ENCODE measurements at places on chromosomes 4 and X.

- H3K4me1 ChIP-seq, result no peaks in the 10 kb centered on the region
- no peaks in the 10 kb centered on the region for H3K36me3 ChIP-seq
Observed at GRCh38 chr4:10690185-10690907, 5.8 kb upstream of the CLNK start.

GRCh38 chr4:7827566-7827965 is 112.1 kb downstream of the AFAP1 start:
- H3K4me1 ChIP-seq, result peaks cover 3% of the 10 kb centered on the region
- H3K36me3 ChIP-seq, result no peaks in the 10 kb centered on the region
- no peak for DNase-seq
- no peak overlapping the region for H3K27ac ChIP-seq
- no peak overlapping the region for H3K4me3 ChIP-seq

DNA sequence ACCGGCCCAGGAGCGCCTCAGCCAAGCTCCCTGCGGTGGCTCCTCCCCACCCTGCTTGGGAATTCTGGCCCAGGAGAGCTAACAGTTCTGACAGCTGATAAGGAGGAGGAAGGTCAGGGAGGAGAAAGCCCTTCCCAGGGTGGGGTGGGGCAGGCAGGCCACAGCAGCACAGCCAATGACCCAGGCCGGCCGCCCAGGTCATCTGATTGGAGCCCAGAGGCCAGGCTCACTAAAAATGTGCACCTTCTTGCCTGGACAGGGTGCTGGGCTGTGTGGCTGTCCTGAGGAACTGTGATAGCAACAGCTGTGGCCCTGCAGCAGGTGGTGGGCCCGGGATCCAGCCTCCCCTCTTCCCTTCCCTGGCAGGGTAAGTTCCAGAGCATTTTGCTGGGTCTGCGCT is 17.2 kb upstream of the SH3TC1 start:
- no peak overlapping the region for H3K27ac ChIP-seq
- H3K4me1 ChIP-seq, result no peaks in the 10 kb centered on the region
- no peaks in the 10 kb centered on the region for H3K27me3 ChIP-seq
- DNase-seq, result no peak

GRCh38 chr4:129232589-129233337 is 136.8 kb downstream of the C4orf33 start:
- no peaks in the 10 kb centered on the region for H3K36me3 ChIP-seq
- no peak overlapping the region for H3K4me3 ChIP-seq
- DNase-seq, result no peak
- no peak overlapping the region for H3K27ac ChIP-seq

- H3K27ac ChIP-seq, result no peak overlapping the region
- DNase-seq, result no peak
- H3K4me1 ChIP-seq, result no peaks in the 10 kb centered on the region
- H3K36me3 ChIP-seq, result no peaks in the 10 kb centered on the region
Observed at GRCh38 chr4:176526704-176527103, 206.9 kb downstream of the SPCS3 start.

DNA sequence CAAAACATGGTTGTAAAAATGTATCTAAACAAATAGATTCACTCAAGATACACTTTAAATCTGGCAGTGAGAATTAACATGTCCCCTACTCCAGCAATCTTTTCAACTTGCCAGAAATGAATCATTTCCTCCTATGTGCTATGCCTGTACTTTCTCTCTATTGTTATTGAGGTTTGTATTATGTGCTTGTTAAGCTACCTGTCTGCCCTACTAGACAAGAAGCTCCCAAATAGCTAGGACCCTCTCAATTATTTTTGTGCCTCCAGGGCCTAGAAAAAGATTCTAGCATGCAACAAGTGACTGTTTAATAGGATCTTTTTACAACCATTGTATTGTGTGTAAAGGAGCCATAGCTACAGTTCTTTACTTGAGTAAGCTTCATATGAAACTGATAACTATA is 3.5 kb upstream of the SAP30 start:
- no peak overlapping the region for H3K4me3 ChIP-seq
- no peak overlapping the region for H3K27ac ChIP-seq
- no peak for DNase-seq
- no peaks in the 10 kb centered on the region for H3K27me3 ChIP-seq

GRCh38 chr4:78937837-78938236 is 1.4 kb downstream of the PAQR3 start:
- H3K27ac ChIP-seq, result no peak overlapping the region
- H3K36me3 ChIP-seq, result no peaks in the 10 kb centered on the region
- peaks cover 13% of the 10 kb centered on the region for H3K27me3 ChIP-seq
- no peak overlapping the region for H3K4me3 ChIP-seq
- no peak for DNase-seq
- no peaks in the 10 kb centered on the region for H3K4me1 ChIP-seq

DNA sequence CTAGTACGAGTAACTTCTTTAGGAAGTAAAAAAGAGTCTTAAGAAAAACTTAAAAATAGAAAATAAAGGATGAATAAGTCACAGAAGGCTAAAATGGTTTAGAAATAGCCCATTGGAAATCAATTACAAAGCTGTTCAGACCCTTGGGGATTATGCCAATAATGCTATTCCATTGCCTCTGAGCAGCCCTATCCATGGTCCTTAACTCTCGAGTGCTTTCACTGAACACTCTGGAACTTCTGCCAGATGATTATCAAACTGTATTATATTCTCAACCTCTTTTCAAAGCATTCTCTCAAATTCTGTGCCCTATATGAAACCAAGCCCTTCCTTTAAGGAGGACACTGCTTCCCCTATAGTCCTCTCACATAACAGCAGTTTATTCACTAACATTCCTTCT is 17.0 kb downstream of the SLC9B1 start:
- no peaks in the 10 kb centered on the region for H3K36me3 ChIP-seq
- H3K27ac ChIP-seq, result no peak overlapping the region

GRCh38 chrX:140572724-140573123 is 67.9 kb upstream of the SOX3 start:
- H3K27ac ChIP-seq, result no peak overlapping the region
- no peak overlapping the region for H3K4me3 ChIP-seq
- no peaks in the 10 kb centered on the region for H3K36me3 ChIP-seq
- H3K4me1 ChIP-seq, result no peaks in the 10 kb centered on the region

GRCh38 chrX:110242371-110242770 is 75.5 kb downstream of the AMMECR1 start:
- no peak overlapping the region for H3K4me3 ChIP-seq
- no peak overlapping the region for H3K27ac ChIP-seq
- H3K27me3 ChIP-seq, result no peaks in the 10 kb centered on the region
- H3K4me1 ChIP-seq, result no peaks in the 10 kb centered on the region

GRCh38 chr4:138573246-138573645 is 331.1 kb upstream of the SLC7A11 start:
- peaks cover 5% of the 10 kb centered on the region for H3K4me1 ChIP-seq
- no peaks in the 10 kb centered on the region for H3K27me3 ChIP-seq
- no peaks in the 10 kb centered on the region for H3K36me3 ChIP-seq
- H3K27ac ChIP-seq, result no peak overlapping the region

DNA sequence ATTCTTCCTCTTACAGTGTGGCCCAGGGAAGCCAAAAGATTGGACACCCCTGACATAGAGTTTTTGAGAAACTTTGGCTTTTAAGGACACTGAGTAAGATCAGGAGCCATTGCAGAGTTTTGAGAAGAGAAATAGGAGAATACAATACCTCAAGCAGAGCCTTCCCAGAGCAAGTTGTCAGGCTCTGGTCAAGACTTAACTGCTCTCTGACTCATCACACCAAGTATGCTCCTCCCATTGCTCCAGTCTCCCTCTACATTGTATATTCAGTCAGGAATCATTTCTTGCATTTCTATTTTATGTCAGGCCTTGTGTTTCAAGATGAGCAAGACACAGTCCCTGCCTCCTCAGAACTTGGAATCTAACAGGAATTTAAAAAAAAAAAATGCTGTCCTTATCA is 176.4 kb upstream of the FMR1 start:
- no peak overlapping the region for H3K4me3 ChIP-seq
- no peaks in the 10 kb centered on the region for H3K36me3 ChIP-seq
- H3K4me1 ChIP-seq, result no peaks in the 10 kb centered on the region

DNA sequence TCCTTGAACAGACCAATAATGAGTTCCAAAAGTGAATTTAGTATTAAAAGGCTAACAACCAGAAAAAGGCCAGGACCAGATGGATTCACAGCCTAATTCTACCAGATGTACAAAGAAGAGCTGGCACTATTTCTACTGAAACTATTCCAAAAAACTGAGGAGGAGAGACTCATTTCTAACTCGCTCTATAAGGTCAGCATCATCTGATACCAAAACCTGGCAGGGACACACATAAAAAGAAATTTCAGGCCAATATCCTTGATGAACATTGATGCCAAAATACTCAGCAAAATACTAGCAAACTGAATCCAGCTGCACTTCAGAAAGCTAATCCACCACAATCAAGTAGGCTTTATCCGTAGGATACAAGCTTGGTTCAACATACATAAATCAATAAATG is 35.8 kb upstream of the USP46 start:
- no peak for DNase-seq
- H3K4me1 ChIP-seq, result peaks cover 3% of the 10 kb centered on the region
- H3K27ac ChIP-seq, result no peak overlapping the region
- H3K36me3 ChIP-seq, result no peaks in the 10 kb centered on the region
- no peaks in the 10 kb centered on the region for H3K27me3 ChIP-seq
- no peak overlapping the region for H3K4me3 ChIP-seq

GRCh38 chrX:37613933-37614332 is 42.5 kb downstream of the LANCL3 start:
- no peaks in the 10 kb centered on the region for H3K27me3 ChIP-seq
- no peak overlapping the region for H3K27ac ChIP-seq
- no peaks in the 10 kb centered on the region for H3K36me3 ChIP-seq
- no peak for DNase-seq
- H3K4me3 ChIP-seq, result no peak overlapping the region
- H3K4me1 ChIP-seq, result no peaks in the 10 kb centered on the region

DNA sequence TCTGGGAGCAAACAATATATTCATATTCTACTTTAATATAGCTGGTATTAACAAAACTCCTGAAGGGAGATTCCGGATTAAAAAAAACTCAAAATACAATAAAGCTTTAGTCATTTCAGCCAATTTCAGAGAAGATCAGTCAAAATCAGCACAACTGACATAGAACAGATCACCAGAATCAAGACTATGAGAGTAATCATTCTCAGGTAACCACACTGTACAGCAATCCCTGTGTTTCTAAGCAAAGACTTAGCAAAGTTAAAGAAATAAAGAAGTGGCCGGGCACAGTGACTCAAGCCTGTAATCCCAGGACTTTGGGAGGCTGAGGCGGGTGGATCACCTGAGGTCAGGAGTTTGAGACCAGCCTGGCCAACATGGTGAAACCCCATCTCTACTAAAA is 9.1 kb downstream of the DCTD start:
- DNase-seq, result no peak
- H3K36me3 ChIP-seq, result no peaks in the 10 kb centered on the region
- no peak overlapping the region for H3K4me3 ChIP-seq

- peaks cover 53% of the 10 kb centered on the region for H3K36me3 ChIP-seq
- H3K27me3 ChIP-seq, result no peaks in the 10 kb centered on the region
- no peak overlapping the region for H3K4me3 ChIP-seq
- H3K27ac ChIP-seq, result no peak overlapping the region
Observed at GRCh38 chr4:10100734-10101216, 15.8 kb downstream of the WDR1 start.

DNA sequence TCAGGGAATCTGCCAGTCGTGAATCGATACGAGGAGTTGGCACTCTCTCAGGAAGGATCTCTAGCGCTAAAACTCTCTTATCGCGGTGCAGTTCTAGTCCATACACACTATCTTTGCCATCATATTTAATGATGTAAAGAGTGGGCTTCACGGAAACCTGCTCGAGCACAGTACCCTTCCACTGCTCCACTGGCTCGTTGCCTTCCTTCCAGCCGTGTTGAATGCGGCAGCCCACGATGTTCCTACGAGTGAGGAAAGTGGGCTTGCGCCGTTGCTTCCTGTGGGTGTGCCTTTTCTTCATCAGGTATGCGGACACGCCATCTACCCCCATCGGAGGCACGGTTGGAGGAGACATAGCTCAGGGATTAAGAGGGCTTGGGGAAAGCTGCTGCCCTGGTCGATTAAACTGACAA is 661 bp downstream of the SPIN4 start:
- H3K4me1 ChIP-seq, result peaks cover 5% of the 10 kb centered on the region
- H3K27me3 ChIP-seq, result no peaks in the 10 kb centered on the region
- H3K36me3 ChIP-seq, result no peaks in the 10 kb centered on the region
- no peak for DNase-seq
- peak overlapping the region; percentile 82 for H3K4me3 ChIP-seq
- H3K27ac ChIP-seq, result 0 out of 2 replicates have a peak overlapping the region, but pooled peaks have one; percentile 67

GRCh38 chr4:2793586-2794485 is 951 bp downstream of the SH3BP2 start:
- H3K36me3 ChIP-seq, result no peaks in the 10 kb centered on the region
- peaks cover 19% of the 10 kb centered on the region for H3K27me3 ChIP-seq
- H3K4me1 ChIP-seq, result peaks cover 16% of the 10 kb centered on the region
- peak overlapping the region; percentile 38 for H3K4me3 ChIP-seq
- no peak overlapping the region for H3K27ac ChIP-seq

DNA sequence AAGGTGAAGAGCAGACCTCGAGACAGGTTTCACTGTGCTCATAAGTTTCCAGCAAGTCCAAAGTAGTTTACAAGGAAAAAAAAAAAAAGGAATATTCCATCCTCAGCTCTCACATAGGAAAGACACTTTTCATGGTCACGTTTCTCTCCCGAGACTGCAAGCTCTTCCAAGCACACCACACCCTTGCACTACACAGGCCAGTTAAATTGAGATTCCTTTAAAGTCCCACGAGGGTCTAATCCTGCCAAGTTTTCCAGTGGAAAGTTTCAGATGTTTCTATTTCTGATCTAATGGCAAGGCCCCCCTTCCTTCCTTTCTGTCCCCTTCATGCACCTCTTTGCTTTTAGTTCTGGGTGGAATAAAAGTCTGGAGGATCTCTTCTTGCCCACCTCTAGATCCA is 67.9 kb upstream of the PCDH19 start:
- no peak overlapping the region for H3K4me3 ChIP-seq
- no peaks in the 10 kb centered on the region for H3K27me3 ChIP-seq
- no peaks in the 10 kb centered on the region for H3K36me3 ChIP-seq
- H3K27ac ChIP-seq, result no peak overlapping the region
- no peak for DNase-seq

GRCh38 chr4:8362483-8362882 is 78.0 kb downstream of the ACOX3 start:
- no peaks in the 10 kb centered on the region for H3K36me3 ChIP-seq
- H3K27me3 ChIP-seq, result no peaks in the 10 kb centered on the region
- H3K4me3 ChIP-seq, result no peak overlapping the region
- 0 out of 2 replicates have a peak, but pooled peaks cover 2% of the 10 kb centered on the region for H3K4me1 ChIP-seq
- H3K27ac ChIP-seq, result no peak overlapping the region
- DNase-seq, result no peak

DNA sequence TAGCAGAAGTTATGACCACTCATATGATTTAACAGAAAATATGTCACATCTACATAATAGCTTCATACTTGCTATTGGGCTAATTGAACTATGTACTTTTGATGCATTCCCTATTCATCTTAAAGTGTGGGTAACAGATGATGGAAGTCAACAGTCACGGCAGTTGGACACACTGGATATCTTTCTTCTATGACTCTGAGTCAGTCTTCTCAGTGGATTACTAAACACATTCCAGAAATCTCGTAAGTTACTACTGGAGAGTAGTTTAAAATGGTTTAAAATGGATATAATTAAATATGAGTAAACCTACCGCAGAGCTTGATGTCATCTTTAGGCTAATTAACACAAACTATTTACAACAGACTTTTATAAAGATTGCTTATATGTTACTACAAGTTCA is 30.1 kb upstream of the CFAP299 start:
- H3K27ac ChIP-seq, result no peak overlapping the region
- H3K36me3 ChIP-seq, result 0 out of 2 replicates have a peak, but pooled peaks cover 3% of the 10 kb centered on the region
- no peak for DNase-seq
- no peaks in the 10 kb centered on the region for H3K27me3 ChIP-seq
- no peak overlapping the region for H3K4me3 ChIP-seq
- peaks cover 2% of the 10 kb centered on the region for H3K4me1 ChIP-seq
